G401 (cell line): ENCODE measurements at places on chromosomes 6 and 20.

DNA sequence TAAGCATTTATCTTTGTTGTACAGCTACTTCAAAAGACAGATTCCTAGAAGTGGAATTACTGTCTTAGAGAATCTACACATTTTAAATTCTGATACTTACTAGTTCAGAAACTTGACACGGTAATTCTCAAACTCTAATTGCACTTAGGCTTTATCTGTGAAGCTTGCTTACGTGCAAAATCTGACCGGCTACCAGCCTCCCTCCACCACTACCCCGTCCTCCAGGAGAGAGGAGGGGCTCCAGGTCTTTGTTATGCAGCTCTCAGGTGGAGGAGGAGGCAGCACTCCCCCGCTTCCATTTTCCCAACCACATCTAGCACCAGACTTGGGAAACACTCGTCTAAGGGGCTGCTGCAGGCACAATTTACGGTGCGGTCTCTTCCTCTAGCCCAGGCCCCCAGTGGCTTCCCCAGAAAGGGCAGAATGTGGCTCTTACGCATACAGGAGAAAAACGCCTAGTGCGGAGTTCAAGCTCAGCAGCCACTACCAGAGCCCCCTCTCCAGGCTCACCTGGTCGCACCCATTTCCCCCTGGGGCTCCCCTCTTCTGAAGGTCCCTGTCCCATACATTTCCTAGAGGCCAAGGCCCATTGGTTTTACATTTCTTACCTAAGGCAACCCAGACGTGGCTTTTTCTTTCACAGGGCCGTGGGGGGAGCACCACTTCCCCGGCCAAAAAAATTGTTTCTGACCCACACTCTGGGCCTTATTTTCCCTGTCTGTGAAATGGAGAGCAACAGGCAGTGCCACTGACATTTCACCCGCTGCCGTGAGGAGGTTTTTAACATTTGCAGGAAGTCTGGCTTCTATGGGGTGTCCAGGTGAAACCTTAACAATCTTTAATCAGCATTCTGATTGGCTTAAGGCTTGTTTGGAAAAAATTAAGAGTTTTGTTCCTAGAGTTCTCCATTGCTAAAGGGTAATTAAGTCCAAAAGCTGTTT lies 1.6 kb upstream of the TGIF2 start:
- DNase-seq, result peak; percentile 17

DNA sequence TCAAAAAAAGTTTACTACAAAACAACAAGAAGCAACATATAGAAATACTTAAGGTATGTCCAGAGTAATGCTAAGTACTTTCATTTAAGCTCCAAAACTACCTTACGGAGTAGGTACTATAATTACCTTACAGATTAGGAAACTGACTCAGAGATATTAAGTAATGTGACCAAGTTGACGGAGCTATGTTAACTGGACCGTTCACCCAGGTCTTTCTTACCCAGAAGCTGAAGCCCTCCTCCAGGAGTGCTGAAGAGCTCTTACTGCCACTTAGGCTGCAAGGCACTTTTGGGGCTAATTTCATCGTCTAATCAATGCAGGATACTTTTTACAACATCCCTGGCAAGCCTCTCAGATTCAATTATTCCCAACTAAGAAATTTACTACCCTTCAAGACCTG lies 123.7 kb downstream of the CHD6 start:
- no peak for DNase-seq

DNA sequence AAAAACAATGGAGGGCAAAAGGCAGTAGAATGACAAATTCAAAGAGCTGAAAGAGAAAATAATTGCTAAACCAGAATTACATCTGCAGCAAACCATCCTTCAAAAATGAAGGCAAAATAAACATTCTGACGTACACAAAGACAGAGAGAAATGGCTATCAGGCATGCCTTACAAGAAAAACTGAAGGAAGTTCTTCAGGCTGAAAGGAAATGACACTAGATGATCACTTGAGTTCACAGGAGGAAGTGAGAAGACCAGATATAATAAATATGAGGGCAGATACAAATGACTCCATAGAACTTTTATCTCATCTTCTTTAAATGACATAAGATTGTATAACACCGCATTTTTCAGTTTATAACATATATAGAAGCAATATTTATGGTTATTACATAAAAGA lies 30.0 kb downstream of the DZANK1 start:
- no peak for DNase-seq

- no peak for DNase-seq
These were observed 451.7 kb upstream of the MARCKS start for GRCh38 chr6:113405326-113406047.

GRCh38 chr20:61883857-61884393 lies 181.8 kb downstream of the TAF4 start:
- no peak for DNase-seq

- DNase-seq, result peak; percentile 22
These were observed 97.0 kb upstream of the MAN1A1 start for GRCh38 chr6:119446609-119447008.

DNA sequence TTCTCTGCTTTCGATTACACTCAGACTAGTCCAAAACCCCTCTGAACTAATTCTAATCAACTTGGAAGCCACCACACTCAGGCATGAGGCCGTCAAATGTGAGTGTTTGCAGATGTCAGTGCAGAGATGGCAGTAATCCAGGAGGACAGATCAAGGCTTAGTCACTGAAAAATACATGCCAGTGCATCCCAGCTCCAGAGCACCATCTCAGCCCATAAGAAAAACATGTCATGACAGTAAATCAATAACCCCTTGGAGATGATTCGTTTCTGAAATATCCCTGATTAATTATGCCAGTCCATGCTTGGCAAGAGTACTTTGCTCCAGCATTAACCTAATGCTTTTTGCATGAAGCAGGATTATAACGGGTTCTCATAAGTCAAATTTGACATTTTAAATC lies 179.5 kb downstream of the ADAT2 start:
- peak; percentile 28 for DNase-seq

- no peak for DNase-seq
These were observed 308.5 kb downstream of the BMP7 start for GRCh38 chr20:56957737-56958553.

DNA sequence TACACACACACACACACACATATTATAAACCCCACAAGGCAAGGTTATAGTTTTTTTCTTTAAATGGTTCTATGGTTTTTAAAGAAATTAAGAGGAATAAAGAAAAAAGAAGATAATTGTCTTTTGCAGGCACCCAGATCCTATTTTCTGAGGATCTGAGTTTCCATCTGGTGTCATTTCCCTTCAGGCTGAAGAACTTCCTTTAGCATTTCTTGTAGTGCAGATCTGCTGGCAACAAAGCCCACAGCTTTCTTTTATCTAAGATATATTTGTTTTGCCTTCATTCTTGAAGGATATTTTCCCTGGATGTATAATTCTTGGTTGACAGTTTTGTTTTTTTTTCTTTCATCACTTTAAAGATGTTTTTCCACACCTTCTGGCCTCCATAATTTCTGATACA lies 57.6 kb upstream of the PMEPA1 start:
- no peak for DNase-seq

GRCh38 chr6:43767553-43768505 lies 2.2 kb upstream of the VEGFA start:
- no peak for DNase-seq

DNA sequence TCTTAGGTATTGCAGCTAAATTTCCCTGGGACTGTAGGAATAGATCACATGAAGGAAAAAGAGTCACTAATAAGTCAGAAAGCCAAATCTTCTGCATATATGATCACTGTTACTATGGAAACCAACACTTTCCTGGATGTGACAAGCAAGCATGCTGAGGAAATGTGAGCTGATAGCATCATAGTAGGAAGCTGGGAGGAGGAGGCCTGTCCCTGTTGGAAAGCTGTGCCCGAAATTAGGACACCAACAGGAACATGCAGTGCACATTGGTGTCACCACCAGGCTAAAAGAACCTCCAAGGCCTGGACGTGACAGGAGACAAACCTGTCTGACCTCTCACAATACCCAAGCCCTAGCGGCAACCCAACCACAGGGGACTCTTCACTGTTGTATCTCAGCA lies 181.9 kb upstream of the PCSK2 start:
- DNase-seq, result peak; percentile 59

GRCh38 chr6:157838718-157839430 lies 15.8 kb downstream of the SNX9 start:
- no peak for DNase-seq

GRCh38 chr6:90494067-90494780 lies 92.6 kb downstream of the MAP3K7 start:
- DNase-seq, result no peak

- DNase-seq, result no peak
These were observed 194.4 kb upstream of the PLCB4 start for GRCh38 chr20:8874437-8874836.

- DNase-seq, result no peak
These were observed 52.6 kb upstream of the NAA20 start for GRCh38 chr20:19964289-19965265.

- DNase-seq, result peak; percentile 50
These were observed 71.4 kb upstream of the PBOV1 start for GRCh38 chr6:138289739-138290138.

GRCh38 chr6:134684423-134684795 lies 265.5 kb downstream of the ALDH8A1 start:
- DNase-seq, result no peak

DNA sequence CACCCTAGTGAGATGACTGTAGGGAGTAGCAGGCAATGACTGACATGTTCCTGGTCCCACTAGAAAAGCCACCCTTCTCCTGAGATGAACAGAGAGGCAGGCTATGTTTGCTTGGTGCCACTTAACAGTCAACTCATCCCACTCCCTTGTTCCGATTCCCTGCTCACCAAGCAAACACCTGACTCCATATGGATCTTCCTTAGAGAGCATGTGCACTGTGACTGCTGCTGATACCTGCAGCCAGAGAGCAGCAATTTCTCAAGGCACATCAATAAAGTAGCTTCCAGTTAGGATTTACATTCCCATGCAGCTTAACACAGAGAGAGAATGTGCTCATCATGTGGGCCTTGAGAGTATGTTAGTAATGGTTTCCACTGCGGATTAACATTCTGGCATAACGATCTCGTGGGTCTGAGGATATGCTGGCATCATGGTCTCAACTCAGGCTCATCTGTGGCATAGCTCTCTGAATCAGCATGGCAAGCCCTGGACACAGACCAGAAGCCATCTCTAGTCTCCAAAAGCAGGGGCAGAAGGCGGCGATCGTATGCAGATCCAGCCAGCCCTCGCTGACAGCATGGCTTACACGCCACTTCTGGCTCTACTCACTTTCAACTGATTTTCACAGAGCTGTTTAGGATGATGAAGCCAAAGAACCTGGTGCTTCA lies 43.9 kb downstream of the ATXN1 start:
- peak; percentile 75 for DNase-seq

- DNase-seq, result no peak
These were observed 2.9 kb downstream of the FAXC start for GRCh38 chr6:99346595-99346994.

- no peak for DNase-seq
These were observed 45.1 kb downstream of the SYTL3 start for GRCh38 chr6:158694913-158695312.

DNA sequence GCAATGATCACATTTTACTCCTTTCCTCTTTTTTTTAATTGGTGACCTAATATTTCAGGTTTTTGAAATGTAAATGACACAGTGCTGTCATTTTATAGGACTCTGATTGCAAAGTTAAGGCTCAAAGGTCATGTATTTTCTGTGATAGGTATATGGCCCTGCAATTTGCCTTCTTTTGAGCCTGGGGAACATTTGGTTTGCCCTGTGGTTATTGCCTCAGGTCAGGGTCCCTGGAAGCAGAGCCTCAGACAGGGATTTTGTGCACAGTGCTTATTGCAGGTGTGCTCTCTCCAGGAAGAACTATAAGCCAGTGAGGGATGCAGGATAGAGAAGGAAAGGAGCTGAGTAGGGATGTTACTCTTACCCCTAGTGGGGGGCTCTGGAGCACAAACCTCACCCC lies 229.3 kb upstream of the ECI2 start:
- DNase-seq, result no peak

- DNase-seq, result peak; percentile 73
These were observed 1.2 kb downstream of the FUT9 start for GRCh38 chr6:96017070-96017359.

- peak; percentile 30 for DNase-seq
These were observed 1.5 kb downstream of the DEK start for GRCh38 chr6:18262702-18263417.

DNA sequence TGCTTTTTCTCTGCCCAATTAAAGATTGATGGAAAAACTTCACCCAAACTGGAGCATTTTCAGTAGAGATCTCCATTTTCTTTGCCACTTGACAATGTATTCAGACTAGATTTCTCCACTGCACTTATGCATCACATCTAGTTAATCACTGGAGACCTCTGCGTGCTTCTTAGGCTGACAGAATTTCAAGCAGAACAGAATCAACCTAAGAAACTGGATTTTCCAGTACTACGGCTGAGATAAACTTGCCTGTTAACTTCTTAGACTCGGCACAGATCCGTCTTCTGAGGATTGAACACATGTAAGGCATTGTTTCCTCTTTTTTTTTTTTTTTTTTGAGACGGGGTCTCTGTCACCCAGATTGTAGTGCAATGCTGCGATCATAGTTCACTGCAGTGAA lies 139.2 kb downstream of the LRRC1 start:
- no peak for DNase-seq

- DNase-seq, result no peak
These were observed 46.4 kb upstream of the CCDC28A start for GRCh38 chr6:138727182-138727581.

GRCh38 chr6:156938143-156938542 lies 161.0 kb downstream of the ARID1B start:
- DNase-seq, result no peak

- no peak for DNase-seq
These were observed 12.2 kb upstream of the ARMC2 start for GRCh38 chr6:108836061-108836460.

- DNase-seq, result no peak
These were observed 110.9 kb downstream of the GFRAL start for GRCh38 chr6:55438203-55438602.

DNA sequence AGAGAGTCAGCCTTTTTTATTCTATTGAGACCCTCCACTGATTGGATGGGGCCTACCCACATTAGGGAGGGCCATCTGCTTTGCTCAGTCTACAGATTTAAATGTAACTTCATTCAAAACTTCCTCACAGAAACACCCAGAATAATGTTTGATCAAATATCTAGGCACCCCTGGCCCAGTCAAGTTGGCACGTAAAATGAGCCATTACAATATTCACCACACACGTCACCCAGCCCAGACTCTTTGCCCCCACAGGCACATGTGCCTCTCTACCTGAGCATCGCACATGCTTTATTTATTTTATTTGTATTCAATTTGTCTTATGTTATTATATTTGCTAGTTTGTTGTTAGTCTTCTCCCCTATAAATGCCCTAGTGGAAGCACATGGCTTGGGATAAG lies 70.9 kb upstream of the EYA2 start:
- no peak for DNase-seq

- DNase-seq, result no peak
These were observed 28.0 kb downstream of the RAB44 start for GRCh38 chr6:36725581-36725980.

GRCh38 chr6:4751823-4752464 lies 24.3 kb upstream of the CDYL start:
- no peak for DNase-seq

DNA sequence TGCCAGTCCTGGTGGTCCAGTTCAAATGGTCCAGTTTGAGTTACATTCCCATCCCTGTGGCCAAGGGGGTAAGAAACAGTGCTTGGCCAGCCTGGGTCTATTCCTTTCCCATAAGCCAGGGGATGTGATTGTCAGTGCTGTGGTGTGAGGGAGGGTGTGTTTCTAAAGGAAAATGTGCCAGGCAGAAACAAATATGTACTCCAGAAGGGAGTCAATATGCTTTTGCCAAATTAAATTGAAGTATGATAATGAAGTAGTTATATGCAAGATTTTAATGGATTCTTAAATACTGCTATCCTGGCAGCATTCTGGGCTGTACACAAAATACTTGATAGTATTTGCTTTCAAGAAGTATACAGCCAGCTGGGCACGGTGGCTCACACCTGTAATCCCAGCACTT lies 16.6 kb upstream of the PAQR8 start:
- DNase-seq, result no peak
